ENCODE measurements at places on chromosomes 3 and 15.

DNA sequence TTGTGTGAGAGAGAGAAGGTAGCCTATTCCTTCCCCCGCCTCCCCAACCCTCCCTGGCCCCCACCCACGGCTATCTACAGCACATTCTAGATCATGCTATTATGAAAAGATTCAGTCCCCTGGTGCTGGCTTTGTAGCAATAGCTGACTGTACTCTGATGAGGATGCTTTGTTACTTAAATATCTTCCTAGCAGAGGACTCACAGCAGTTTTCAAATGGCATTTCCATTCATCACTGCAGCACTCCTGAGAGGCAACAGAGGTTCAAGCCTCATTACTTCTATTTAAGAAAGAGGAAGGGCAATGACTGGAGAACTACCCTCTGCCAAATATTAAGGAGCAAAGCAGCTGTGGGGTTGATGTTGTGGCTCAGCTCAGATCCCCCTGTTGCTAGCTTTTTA is 61.0 kb downstream of the LRRN1 start:
- DNase-seq, result no peak

- DNase-seq, result no peak
Observed at GRCh38 chr3:47343471-47343971, 37.3 kb upstream of the PTPN23 start.

- peak; percentile 12 for DNase-seq
Observed at GRCh38 chr15:48602358-48603122, 43.0 kb downstream of the FBN1 start.

- DNase-seq, result no peak
Observed at GRCh38 chr3:103085465-103085864, 650.6 kb downstream of the ZPLD1 start.

DNA sequence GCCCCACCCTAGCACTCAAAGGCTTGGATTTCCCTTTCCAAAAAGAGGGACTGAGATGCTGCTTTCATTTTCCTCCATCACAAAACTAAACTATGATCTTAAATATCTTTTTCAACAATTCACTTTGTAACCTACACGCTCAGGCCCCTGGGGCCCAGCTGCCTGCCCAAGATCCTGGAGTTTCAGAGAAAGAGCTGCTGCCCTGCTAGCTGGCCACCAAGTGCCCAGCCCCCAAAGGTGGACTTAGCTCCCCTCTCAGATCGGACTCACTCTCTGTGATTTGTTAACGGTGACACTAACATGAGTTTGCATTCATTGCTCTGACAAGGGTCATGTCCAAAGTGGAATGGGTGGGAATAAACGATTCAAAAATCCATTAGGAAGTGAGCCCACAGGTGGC is 119.6 kb upstream of the SMAD3 start:
- DNase-seq, result no peak

DNA sequence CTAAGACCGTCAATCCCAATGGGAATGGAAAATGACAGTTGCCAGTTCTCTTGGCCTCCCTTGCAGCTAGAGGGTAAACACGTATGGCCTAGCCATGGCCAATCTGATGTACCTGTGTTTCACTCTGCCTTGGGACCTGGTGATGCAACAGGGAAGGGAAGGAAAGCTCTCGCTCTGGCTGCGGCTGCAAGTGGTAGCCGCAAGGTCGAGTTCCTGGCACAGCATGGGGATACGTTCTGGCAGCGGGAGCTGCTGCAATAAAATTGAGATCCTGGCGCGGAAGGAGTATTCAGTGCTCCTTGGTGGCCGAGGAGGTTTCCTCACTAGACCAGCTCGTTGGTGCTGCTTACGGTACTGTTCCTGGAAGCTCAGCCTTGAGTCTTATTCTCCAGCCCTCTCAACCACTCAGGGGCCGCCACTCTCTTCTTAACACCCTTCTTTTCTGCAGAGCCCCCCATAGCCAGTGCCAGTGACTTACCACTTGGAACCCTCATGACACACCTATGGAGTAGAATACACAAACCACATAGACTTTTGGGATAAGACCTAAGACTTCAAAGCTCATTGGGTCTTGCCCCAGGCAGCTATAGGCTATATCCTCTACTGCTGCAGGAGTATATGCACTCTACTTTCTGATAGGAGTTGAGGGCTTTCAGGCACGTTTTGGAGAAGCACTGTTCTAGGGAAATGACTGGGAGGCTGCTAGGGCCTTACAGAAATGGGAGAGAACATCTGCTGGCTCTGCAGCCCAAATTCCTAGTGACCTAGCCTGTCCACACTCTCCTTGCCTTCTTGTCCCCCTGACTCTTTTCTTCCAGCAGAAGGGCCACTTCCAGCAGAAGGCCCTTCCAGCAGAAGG is 2.7 kb downstream of the KY start:
- no peak for DNase-seq

- DNase-seq, result no peak
Observed at GRCh38 chr3:35675621-35676020, 36.3 kb downstream of the ARPP21 start.

DNA sequence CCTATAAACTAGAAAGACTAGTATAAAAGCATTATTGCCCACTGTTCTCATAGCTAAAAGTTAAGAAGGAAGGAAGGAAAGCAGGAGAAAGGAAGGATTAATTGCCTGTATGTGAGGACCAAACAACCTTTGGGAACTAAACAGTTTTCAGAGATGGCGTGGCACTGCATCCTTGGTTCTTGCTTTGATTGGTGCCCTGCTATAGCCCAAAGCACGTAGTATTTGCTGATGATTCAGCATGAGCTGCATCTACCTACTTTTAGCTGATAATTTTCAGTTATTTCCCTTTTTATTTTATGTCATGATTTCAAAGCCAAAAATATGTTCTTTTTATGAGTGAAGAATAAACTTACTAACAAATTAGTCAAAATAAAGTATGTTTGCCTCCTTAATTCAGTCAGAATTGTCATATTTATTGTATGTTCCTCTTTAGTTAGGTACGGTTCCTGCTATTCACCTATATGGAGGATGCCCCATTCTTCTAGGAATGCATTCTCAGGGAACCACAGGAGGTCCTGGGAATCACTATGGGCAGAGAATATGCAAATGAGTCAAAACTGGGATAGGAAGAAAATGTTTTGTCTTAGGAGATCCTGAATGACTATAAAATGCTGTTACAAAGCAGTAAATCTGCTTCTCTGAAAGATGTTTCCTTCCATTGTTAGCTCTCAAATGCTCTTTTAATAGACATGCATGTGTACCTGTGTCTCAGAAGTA is 65.4 kb upstream of the THSD4 start:
- no peak for DNase-seq
